ENCODE measurements at places on chromosomes 5 and 9.

DNA sequence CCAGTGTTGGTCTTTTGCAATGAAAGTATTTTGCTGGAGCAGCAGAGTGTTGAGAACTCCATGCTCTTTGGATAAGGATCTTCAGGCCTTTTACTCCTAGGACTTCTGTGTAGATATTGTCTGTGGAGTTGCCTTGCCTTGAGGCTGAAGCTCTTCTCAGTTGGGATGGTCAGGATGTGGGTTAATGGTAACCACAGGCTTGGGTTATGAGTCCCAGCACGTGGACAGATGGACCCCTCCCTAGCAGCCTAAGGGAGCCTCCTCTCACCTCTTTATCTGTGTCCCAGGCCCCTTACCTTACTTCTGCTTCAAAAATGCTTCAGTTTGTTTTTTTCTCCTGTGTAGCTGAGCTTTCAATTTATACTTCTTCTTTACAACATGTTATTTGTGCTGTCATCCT, 109.9 kb downstream of the MEGF10 start:
- H3K36me3 ChIP-seq = no peaks in the 10 kb centered on the region
- DNase-seq = no peak
- H3K4me3 ChIP-seq = no peak overlapping the region
- H3K27ac ChIP-seq = no peak overlapping the region

DNA sequence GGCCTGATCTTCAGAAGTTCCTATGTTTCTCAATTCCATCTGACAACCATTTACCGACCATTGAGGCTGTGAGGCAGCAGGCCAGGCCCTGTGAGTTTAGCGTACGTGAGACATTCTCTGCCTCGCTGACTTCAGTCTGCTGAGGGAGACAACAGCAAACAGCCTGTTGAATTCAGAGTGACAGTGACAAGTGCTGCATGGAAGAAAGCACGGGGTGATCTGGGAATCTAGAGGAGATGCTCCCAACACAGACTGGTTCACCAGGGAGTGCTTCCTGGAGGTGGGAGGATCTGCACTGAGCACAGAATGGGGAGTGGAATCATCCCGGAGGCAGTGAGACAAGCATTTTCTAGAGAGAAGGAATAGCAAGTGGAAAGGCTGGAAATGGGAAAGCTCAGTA, 10.0 kb upstream of the DDX41 start:
- H3K27me3 ChIP-seq = no peaks in the 10 kb centered on the region
- peaks cover 84% of the 10 kb centered on the region for H3K36me3 ChIP-seq
- H3K4me1 ChIP-seq = no peaks in the 10 kb centered on the region
- no peak overlapping the region for H3K4me3 ChIP-seq

- peak overlapping the region; percentile 97 for H3K27ac ChIP-seq
- peak overlapping the region; percentile 81 for H3K4me3 ChIP-seq
- H3K36me3 ChIP-seq = no peaks in the 10 kb centered on the region
- H3K27me3 ChIP-seq = no peaks in the 10 kb centered on the region
These were observed 2.4 kb downstream of the CARD19 start for GRCh38 chr9:93098236-93098946.

DNA sequence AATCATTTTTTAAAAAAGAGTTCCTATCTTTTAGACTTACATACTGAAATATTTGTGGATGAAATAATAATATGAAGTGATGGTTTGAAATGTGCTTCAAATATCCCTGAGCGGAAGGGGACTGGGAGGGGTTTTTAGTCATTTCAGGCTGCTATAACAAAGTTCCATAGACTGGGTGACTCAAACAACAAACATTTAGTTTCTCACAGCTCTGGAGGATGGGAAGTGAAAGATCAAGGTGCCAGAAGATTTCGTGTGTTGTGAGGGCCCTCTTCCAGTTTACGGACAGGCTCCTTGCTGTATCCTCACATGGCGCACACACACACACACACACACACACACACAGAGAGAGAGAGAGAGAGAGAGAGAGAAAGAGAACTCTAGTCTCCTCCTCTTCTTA, 27.1 kb upstream of the TEX10 start:
- no peak overlapping the region for H3K27ac ChIP-seq
- no peak for DNase-seq
- no peaks in the 10 kb centered on the region for H3K4me1 ChIP-seq
- no peak overlapping the region for H3K4me3 ChIP-seq

- H3K27ac ChIP-seq = no peak overlapping the region
- H3K36me3 ChIP-seq = no peaks in the 10 kb centered on the region
- no peak overlapping the region for H3K4me3 ChIP-seq
- H3K4me1 ChIP-seq = no peaks in the 10 kb centered on the region
These were observed 15.7 kb downstream of the PHF2 start for GRCh38 chr9:93592008-93592642.

DNA sequence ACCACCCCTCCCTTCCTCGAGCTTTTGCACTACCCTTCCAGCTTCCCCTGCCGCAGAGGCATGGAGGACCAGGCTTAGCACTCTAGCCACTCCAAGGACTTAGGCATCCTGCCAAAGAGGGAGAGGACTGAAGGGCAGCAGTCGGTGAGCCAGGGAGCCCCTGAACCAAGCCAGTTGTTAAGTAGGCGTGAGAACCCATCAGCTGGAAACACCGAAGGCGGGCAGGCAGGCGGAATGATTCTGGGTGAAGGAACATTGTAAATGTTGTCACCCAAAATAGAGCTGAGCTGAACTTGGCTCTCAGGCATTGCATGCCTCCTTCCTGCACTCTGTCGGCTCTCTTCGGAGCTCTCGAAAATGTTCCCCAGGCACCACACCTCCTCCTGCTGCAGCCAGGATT, 42.8 kb downstream of the NRG2 start:
- H3K4me1 ChIP-seq = no peaks in the 10 kb centered on the region
- no peak overlapping the region for H3K27ac ChIP-seq
- H3K36me3 ChIP-seq = no peaks in the 10 kb centered on the region
- H3K4me3 ChIP-seq = no peak overlapping the region
- H3K27me3 ChIP-seq = no peaks in the 10 kb centered on the region

- no peak for DNase-seq
- H3K4me3 ChIP-seq = no peak overlapping the region
- H3K4me1 ChIP-seq = no peaks in the 10 kb centered on the region
- no peaks in the 10 kb centered on the region for H3K27me3 ChIP-seq
- no peak overlapping the region for H3K27ac ChIP-seq
These were observed 9.0 kb downstream of the MOCS2 start for GRCh38 chr5:53100606-53101005.

GRCh38 chr5:1510631-1511030, 13.1 kb downstream of the LPCAT1 start:
- no peak overlapping the region for H3K4me3 ChIP-seq
- peaks cover 35% of the 10 kb centered on the region for H3K36me3 ChIP-seq
- DNase-seq = peak; percentile 7
- H3K27me3 ChIP-seq = no peaks in the 10 kb centered on the region

- H3K36me3 ChIP-seq = no peaks in the 10 kb centered on the region
- no peak for DNase-seq
- H3K27ac ChIP-seq = no peak overlapping the region
- no peaks in the 10 kb centered on the region for H3K4me1 ChIP-seq
- H3K27me3 ChIP-seq = no peaks in the 10 kb centered on the region
These were observed 50.1 kb upstream of the TTC39B start for GRCh38 chr9:15357050-15357653.

- H3K36me3 ChIP-seq = no peaks in the 10 kb centered on the region
- DNase-seq = no peak
- H3K27ac ChIP-seq = no peak overlapping the region
- no peak overlapping the region for H3K4me3 ChIP-seq
- H3K4me1 ChIP-seq = no peaks in the 10 kb centered on the region
These were observed 207.7 kb downstream of the TTLL11 start for GRCh38 chr9:121885345-121885901.

DNA sequence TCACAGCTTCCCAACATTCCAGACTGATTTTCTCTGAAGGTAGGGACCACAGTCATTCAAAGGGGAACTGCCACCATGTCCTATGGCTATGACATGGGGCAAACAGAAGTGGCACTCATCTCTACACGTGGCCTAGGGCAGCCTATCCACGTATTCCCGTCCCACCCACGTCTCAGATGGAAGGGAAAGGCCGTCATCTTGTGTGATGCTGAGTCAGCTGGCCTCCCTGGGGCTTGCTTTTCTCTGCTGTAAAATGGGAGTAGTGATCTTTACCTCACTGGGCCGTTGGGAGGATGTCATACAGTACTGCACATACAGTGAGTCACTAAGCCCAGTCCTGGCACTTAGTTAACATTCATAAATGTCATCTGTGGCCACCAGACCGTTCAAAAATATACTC, 72.3 kb downstream of the RAPGEF1 start:
- H3K36me3 ChIP-seq = no peaks in the 10 kb centered on the region
- peaks cover 19% of the 10 kb centered on the region for H3K4me1 ChIP-seq
- peak overlapping the region; percentile 96 for H3K27ac ChIP-seq
- H3K4me3 ChIP-seq = no peak overlapping the region

DNA sequence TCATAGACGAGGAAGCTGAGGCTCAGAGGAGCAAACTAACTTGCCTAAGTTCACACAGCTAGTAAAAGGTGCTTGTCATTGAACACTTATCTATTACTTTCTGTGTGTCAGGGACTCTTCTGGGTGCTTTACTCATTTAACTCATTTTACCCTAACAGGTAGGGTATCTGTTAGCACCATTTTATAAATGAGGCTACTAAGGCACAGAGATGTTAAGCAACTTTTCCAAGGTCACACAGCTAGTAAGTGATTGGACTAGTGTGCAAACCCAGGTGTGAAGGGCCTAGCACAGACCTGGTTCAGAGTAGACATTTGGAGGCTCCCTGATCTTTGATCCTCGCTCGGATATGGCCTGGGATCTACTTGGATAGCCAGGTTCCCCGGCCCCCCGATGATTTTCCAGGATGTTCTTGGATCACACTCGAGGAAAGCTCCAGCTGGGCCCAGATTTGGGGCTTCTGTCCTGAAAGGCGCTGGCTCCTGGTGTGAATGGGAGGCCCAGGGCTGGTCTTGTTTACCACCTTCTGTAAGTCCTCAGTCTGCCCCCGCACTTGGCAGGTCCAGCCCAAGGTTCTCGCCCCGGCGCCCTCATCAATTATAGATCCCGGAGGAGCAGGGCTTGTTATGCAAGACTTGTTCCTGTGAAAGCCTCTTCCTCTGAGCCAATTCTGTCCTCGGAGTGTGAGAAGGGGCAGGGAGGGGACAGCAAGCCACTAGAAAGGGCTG, 37.5 kb downstream of the GSN start:
- H3K27ac ChIP-seq = peak overlapping the region; percentile 92
- no peak overlapping the region for H3K4me3 ChIP-seq
- peaks cover 93% of the 10 kb centered on the region for H3K36me3 ChIP-seq

GRCh38 chr5:27494887-27495286, 456.5 kb upstream of the CDH9 start:
- no peaks in the 10 kb centered on the region for H3K36me3 ChIP-seq
- no peak overlapping the region for H3K27ac ChIP-seq
- no peak for DNase-seq
- H3K27me3 ChIP-seq = no peaks in the 10 kb centered on the region
- no peak overlapping the region for H3K4me3 ChIP-seq
- H3K4me1 ChIP-seq = no peaks in the 10 kb centered on the region

- no peaks in the 10 kb centered on the region for H3K27me3 ChIP-seq
- H3K4me1 ChIP-seq = no peaks in the 10 kb centered on the region
- no peak overlapping the region for H3K27ac ChIP-seq
- DNase-seq = no peak
- H3K36me3 ChIP-seq = no peaks in the 10 kb centered on the region
- H3K4me3 ChIP-seq = no peak overlapping the region
These were observed 59.6 kb upstream of the SLC1A1 start for GRCh38 chr9:4430432-4431261.

DNA sequence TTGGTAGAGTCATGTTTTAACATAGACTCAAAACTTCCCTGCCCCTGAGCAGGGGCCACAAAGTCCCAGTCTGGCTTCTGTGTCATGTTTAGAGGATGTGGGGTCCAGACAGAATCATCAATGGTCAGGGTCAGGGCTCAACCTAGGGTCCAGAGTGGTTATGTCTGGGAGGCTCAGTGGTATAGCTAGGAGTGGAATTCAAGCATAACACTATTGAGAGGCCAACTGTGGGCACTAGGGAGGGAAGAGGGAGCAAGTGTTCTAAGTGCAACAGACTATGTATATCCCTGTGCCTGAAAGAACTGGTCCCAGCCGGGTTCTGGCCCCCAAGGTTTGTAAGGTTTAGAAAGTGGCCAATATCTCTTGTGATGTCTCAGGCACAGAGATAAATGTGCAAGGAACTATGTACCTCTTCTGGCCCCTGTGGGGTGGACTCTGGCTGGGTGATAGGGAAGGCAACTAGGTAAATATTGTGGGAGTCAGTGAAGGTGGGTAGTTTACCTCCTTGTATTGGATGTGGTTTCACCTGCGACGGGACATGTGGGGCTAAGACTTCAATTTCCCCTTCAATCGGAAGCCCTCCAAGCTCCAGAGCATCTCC, 14.0 kb downstream of the MYORG start:
- no peaks in the 10 kb centered on the region for H3K4me1 ChIP-seq
- H3K27me3 ChIP-seq = no peaks in the 10 kb centered on the region
- H3K36me3 ChIP-seq = peaks cover 3% of the 10 kb centered on the region

DNA sequence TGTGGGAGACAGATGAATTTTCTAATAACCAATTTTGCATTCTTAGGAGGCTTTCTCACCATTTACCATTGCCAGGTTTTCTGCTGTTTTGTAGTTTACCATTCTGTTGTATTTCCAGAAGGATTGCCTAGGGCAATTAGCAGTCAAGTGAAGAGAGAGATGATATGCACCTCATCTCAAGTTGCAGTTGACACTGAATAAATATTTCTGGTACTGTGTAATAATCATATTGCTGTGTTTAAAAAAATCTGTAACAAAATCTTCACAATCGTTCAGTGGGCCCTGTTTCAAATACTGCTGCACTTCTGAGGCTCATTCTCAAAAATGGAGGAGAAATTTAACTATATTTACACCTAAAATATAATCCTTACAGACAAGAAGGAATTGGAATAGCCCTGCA, 706.1 kb upstream of the PTPRD start:
- no peak overlapping the region for H3K4me3 ChIP-seq
- H3K4me1 ChIP-seq = no peaks in the 10 kb centered on the region
- no peaks in the 10 kb centered on the region for H3K27me3 ChIP-seq

- H3K27me3 ChIP-seq = no peaks in the 10 kb centered on the region
- no peaks in the 10 kb centered on the region for H3K4me1 ChIP-seq
- peak overlapping the region; percentile 32 for H3K4me3 ChIP-seq
- H3K27ac ChIP-seq = no peak overlapping the region
These were observed 984.5 kb upstream of the CDH18 start for GRCh38 chr5:20972419-20972925.

GRCh38 chr5:140108093-140109017, 5.6 kb upstream of the PURA start:
- no peaks in the 10 kb centered on the region for H3K36me3 ChIP-seq
- H3K4me3 ChIP-seq = peak overlapping the region; percentile 73
- no peak for DNase-seq
- no peaks in the 10 kb centered on the region for H3K27me3 ChIP-seq
- peak overlapping the region; percentile 96 for H3K27ac ChIP-seq
